ENCODE measurements at places on chromosomes 4 and X.
A peak's percentile ranks its signal among the peaks of the same experiment; 100 is the strongest.

GRCh38 chr4:14877246-14878225 is 124.7 kb upstream of the CPEB2 start:
- DNase-seq, result no peak

- no peak for DNase-seq
Measured at GRCh38 chrX:29297171-29297800, 710.0 kb downstream of the IL1RAPL1 start.

DNA sequence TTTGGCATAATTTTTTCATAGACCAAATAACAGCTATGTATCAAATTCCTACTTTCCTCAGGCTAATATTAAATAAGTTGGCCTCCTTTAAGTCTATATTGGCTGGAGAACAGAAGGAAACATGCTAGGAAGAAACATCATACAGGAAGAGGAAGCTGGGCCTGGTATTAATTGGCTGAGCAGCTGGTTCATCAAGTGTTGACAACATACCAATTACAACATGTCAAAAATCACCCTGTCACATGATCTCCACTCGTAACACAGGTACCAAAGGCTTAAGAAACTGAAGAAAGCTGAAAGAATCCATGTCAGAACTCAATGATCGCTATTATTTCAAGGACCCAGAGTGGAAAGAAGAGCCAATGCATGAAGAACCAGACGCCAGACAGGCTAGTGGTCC is 10.5 kb downstream of the WDFY3 start:
- DNase-seq, result no peak

DNA sequence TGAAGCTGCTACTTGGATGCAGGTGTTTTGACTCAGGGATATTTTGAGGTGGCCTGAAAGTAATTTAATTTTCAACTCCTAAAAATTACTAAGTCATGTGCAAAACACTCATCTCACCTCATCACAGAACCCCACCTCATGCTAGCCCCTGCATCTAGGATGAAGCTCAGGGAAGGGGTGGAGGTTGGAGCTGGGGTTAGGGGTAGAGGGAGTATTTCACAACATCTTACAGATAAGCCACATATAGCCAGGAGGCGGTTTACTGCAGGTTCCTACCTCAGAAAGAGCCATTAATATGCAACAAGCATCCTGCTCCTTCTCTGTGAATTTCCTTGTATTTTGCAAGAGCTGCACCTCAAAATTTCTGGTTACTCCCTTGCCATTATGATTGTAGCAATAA is 70.5 kb upstream of the TSPAN5 start:
- no peak for DNase-seq

DNA sequence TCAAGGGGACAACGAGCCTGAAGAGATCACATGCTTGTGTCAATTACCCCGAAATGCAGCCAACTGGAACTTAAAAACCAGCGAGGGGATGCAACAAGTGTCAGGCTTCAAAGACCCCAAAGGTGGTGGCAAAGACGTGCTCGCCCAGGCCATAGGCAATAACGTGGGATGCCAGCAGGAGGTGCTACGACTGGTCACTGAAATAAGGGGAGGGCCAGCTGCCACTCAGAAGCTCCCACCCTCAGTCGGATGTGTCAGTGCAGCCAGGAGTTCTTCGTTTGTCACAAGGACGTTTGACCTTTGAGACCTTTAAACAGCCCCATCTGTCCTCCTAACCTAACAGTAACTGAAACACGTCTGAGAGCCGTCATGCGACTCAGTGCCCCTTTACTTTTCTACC is 556.8 kb upstream of the PCDH10 start:
- no peak for DNase-seq

- peak; percentile 32 for DNase-seq
Measured at GRCh38 chrX:40154853-40155588, 57.3 kb upstream of the BCOR start.

- peak; percentile 64 for DNase-seq
Measured at GRCh38 chr4:44016570-44017421, 431.8 kb downstream of the KCTD8 start.

- DNase-seq, result peak; percentile 6
Measured at GRCh38 chr4:109801895-109802319, at the start of gene CFI. CFI (minus strand) TSS chr4:109801999; CDS start chr4:109801971, 28 bp downstream.

GRCh38 chr4:161428180-161428965 is 735.4 kb downstream of the FSTL5 start:
- no peak for DNase-seq

- no peak for DNase-seq
Measured at GRCh38 chrX:109218761-109219160, 263.1 kb downstream of the GUCY2F start.

DNA sequence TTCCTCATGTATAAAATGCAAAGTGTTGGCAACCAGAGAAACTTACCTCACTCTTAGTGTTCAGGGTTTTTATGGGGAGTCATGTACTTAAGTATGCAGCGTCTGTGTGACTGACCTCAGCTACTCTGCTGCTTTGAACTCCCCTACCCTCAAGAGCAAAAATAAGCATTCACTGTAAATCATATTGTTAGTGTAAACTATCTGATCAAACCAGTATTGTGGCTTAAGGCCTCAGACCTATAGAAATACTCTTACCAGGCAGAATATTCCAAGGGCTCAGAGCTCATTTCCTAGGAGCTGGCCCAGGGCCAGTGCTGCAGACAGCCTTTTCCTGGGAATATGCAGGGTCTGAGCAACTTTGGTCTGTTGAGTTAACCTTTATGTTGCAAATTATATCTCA is 453.1 kb downstream of the CCSER1 start:
- DNase-seq, result no peak

DNA sequence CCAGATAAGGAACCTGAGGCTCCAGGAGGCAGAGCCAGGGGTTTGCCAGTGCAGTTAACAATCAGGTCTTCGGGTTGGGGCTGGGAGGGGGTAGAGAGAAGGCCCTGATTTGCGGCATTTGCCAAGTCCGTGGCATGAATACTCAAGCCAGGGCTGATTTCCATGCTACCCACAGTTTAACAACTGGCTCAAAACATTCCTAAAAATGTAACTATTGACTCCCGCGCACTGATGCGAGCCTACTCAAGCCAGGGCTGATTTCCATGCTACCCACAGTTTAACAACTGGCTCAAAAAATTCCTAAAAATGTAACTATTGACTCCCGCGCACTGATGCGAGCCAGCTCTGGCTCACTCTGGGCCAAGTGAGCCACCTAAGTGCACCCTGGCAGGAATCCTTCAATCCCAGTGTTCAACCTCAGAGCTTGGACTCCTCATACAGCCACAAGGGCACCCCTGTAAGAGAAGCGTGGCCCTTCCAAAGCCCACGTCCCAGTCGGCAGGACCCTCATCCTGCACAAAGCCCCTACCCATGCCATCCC is 75.6 kb downstream of the PPP2R2C start:
- no peak for DNase-seq

- no peak for DNase-seq
Measured at GRCh38 chrX:116009861-116010710, 160.5 kb upstream of the AGTR2 start.

- no peak for DNase-seq
Measured at GRCh38 chr4:146943691-146944375, 1.8 kb downstream of the TTC29 start.

DNA sequence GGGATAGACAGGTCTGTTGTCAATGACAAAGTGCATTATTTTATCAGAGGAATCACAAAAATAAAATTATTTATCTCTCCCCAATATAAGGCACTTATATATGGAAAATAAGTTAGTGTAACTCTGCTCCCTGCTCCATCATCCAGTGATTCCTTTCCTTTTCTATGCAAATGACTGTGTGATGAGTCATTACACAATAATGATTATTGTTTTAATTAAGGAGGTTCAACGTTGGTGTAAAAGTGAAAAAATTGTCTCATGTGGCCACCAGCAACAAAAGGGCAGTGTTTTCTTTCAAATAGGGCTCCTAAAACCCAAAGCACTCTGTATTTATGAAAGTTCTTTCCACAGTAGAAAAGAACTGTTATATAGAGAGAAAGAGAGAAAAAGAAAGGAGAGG is 16.7 kb downstream of the SLC7A11 start:
- DNase-seq, result no peak

GRCh38 chr4:113482325-113482724 is 279.2 kb downstream of the CAMK2D start:
- no peak for DNase-seq

GRCh38 chr4:22047793-22048192 is 99.2 kb upstream of the KCNIP4 start:
- no peak for DNase-seq

DNA sequence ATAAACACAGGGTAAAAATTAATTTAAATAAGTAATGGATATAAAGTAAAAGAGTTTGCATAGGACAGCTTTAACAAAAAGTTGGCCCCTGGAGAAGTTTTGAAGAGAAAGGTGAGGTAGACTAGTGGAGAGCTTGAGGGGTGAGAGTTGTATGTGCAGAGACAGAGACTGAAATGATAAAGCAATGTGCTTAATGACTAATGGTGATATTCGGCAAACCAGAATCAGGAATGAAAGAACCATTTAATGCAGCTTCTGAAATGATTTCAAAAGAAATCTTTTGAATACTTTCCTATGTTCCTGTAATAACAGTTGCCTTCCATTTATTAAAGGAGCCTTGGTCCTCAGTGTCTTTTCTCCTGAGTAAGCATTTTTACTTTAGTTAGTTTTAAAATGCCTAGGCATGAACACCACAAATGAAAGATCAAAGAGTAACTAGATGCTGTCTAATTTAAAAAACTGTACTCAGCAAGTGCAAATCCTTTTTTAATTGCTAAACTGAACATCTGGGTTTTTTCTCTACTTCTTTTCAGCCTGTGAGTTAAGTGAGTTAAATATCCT is 28.5 kb downstream of the CAMK2D start:
- DNase-seq, result no peak

DNA sequence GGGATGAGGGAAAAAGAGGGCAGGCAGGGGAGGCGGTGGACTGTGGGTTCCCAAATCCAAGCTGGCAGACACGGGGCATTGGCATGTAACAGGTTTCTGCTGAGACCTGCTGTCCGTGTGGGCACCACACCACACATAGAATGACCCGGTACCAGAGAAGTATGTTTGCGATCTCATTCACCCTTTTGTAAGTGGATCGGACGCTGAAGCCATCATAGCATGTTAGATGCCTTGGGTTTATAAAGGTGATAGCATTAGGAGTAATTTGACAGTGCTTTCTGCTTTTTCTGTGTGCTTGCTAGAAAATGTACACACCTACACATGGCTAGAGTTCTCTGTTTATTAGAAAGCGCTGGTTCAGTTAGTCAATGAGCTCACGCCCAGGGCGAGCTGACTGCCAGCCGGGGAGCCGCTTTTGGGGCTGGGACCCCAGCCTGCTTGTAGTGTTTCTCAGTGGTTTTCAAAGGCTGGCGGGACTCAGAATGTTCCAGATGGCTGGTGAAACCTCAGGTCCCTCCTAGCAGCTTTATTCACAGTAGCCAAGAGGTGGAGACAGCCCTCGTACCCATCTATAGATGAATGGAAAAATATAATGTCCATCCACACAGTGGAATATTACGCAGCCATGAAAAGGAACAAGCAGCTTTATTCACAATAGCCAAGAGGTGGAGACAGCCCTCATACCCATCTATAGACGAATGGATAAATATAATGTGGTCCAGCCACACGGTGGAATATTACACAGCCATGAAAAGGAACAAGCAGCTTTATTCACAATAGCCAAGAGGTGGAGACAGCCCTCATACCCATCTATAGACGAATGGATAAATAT is 579 bp downstream of the IL3RA start:
- no peak for DNase-seq

- no peak for DNase-seq
Measured at GRCh38 chr4:11908712-11909111, 480.0 kb upstream of the HS3ST1 start.

GRCh38 chr4:151484396-151485102 is 75.6 kb downstream of the FHIP1A start:
- DNase-seq, result no peak

GRCh38 chr4:75502671-75503070 is 11.5 kb downstream of the RCHY1 start:
- DNase-seq, result no peak

DNA sequence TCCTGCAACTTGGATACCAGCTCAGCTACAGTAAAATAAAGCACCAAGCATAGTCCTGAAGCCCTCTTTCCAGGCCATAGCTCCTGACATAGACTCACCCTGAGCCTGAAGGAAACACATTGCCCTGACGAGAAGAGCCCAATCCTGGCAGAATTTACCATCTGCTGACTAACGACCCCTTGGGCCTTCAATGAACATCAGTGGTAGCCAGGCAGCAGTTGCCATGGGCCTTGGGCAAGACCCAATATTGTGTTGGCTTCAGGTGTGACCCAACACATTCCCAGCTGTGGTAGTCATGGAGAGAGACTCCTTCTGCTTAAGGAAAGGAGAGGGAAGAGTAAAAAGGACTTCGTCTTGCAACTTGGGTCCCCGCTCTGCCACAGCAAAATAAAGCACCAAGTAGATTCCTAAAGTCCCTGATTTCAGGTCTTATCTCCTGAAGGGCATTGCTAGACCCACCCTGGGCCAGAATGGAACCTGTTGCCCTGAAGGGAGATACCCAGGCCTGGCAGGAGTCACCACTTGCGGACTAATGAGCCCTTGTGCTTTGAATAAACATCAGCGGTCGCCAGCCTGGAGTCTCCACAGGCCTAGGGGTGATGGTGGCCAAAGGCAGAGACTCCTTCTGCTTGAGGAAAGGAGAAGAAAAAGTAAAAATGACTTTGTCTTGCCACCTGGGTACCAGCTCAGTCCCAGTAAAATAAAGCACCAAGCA is 902.6 kb downstream of the C4orf33 start:
- no peak for DNase-seq

- DNase-seq, result no peak
Measured at GRCh38 chr4:55633903-55634302, 2.2 kb downstream of the NMU start.

GRCh38 chr4:137685357-137685756 is 153.1 kb upstream of the PCDH18 start:
- no peak for DNase-seq

DNA sequence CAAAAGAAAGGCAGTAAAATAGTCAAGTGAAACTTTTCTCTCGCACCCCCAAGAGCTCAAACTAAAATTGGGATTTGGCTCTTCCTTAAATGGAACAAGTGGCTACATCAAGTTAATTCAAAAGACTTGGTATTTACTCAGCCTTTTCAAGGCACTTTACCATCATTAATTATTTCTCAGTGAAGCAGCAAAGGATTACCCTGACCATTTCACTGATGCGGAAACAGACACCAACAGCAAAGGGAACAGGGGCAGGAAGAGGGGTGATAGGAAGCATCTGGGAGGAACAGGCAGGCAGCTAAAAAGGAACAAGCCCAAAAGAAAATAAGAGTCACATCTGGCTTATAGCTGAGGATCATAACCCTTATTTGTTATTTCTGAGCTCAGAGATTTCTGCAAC is 2.7 kb downstream of the SCML2 start:
- no peak for DNase-seq

DNA sequence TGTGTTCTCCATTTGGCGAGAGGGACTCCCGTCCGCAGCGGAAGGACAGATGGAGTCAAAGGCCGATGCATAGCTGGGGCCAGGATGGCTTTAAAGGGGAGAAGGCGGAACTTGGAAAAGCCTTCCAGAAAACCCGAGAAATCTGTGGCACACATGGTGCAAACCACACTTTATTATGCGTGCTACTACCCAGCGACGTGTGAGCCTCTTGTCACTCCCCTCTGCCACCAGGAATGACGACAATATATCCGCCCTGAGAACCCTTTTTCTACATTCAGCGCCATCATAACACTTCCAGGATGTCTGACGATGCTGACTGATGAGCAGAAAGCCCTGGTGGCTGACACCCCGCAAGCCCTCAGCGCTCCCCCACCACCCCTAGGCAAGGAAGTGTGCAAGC is 689 bp upstream of the DCHS2 start:
- DNase-seq, result no peak

GRCh38 chrX:44474410-44474809 is 68.2 kb downstream of the FUNDC1 start:
- DNase-seq, result no peak

All from COR-L47 (cell line).